ENCODE measurements at places on chromosomes 16 and 17.

GRCh38 chr16:76125871-76126270, 151.3 kb upstream of the CNTNAP4 start:
- DNase-seq = no peak

- DNase-seq = no peak
Observed at GRCh38 chr16:83689385-83689831, 118.4 kb upstream of the HSBP1 start.

- no peak for DNase-seq
Observed at GRCh38 chr16:2040041-2040786, 7.4 kb downstream of the NTHL1 start.

- DNase-seq = no peak
Observed at GRCh38 chr16:57403965-57404817, at the start of gene CCL17. CCL17 (plus strand) TSS chr16:57404767; CDS start chr16:57413933, 9,166 bp downstream.

DNA sequence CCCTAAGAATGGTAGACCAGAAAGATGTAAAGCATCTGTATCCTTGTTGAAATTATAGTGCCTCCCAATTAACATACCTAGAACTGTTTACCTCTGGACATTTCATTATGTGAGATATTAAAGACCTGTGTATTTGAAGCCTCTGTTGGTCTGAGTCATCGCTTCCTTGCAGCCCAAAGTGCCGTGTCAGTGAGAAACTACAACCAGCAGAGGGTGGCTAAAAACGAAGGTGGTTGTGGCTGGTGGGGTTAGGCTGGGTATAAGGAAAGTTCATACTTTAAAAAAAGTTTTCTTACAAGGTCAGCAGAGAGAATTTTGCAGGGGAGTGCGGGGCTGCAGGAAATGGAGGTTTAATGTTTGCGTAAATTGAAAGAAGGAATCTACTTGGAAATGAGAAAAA, 290.7 kb downstream of the TMEM114 start:
- DNase-seq = no peak

GRCh38 chr16:10846213-10846998, 27.8 kb upstream of the TVP23A start:
- no peak for DNase-seq

GRCh38 chr16:54724346-54724925, 206.2 kb upstream of the IRX5 start:
- no peak for DNase-seq

- DNase-seq = no peak
Observed at GRCh38 chr16:55532227-55532626, 23.4 kb downstream of the LPCAT2 start.

- DNase-seq = no peak
Observed at GRCh38 chr17:36188891-36189306, 7.7 kb downstream of the CCL3L1 start.

DNA sequence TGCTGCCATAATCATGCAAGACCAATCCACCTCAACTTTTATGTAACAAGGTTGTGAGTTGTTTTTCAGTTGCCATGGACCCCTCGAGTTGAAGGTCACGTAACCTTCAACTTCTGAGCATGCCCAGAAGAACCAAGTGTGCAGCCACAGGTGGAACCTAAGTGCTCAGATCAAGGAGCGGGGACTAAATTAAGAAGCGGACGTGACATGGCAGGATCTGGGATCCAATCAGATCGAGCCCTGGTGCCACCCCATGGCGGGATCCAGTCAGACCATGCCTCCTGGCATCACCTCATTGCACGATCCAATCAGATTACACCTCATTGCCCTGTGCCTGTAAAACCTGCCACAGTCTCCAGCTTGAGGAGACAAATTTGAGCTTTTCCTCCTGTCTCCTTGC, 204.5 kb upstream of the CDH5 start:
- DNase-seq = no peak
